ENCODE measurements at places on chromosomes 7 and 10. TPM values are rescaled to one million over a fixed set of nuclear protein-coding genes. Genes with fewer than 3 reads are reported as not detected.

- DNase-seq = no peak
Observed at GRCh38 chr10:34163075-34163905, 651.8 kb downstream of the PARD3 start.

GRCh38 chr7:54541669-54542625 is at the start of gene VSTM2A:
Gene VSTM2A (plus strand): TSS chr7:54542375. CDS start chr7:54542731, 356 bp downstream.
- no peak for DNase-seq

DNA sequence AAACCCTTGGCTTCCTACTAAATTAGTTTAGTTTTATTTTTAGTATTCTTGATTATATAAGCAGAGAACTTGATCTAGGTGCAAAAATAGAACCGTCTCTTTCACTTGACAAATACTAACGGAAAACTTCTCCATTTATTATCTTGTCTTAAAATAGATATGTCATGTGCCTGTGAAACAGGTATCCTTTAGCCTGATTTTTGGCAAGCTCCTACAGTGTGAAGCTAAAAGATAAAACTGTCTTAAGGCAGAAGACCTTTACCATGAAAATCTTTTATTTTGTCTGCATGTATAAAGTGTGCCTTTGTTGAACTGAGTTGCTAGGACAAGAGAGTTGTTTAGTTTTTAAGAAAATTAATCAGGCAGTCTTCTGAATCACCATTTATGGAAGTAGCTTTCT is 90.6 kb downstream of the CYP51A1 start:
- DNase-seq = no peak

DNA sequence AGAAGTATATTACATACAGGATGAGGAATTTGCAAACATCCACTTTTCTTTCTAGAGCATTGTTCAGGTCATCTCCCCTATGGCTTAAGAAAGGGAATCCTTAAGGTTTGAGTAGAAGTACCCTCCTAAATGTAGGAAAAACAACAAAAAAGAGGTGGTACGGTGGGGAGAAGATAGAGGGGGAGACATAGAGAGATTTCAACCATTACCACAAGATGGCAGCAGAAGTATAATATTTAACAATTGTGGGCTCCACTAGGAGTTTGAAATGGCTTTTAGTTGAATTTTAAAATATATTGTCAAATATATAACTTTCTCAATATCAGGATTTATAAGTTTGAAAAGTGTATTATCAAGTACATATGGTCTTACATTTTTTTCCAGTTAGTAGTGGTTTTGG is 72.7 kb upstream of the PRKG1 start:
- DNase-seq = peak; percentile 13

GRCh38 chr10:117663750-117664149 is 121.2 kb downstream of the EMX2 start:
- DNase-seq = peak; percentile 53

- no peak for DNase-seq
Observed at GRCh38 chr10:67788028-67788886, 49.7 kb downstream of the DNAJC12 start.

DNA sequence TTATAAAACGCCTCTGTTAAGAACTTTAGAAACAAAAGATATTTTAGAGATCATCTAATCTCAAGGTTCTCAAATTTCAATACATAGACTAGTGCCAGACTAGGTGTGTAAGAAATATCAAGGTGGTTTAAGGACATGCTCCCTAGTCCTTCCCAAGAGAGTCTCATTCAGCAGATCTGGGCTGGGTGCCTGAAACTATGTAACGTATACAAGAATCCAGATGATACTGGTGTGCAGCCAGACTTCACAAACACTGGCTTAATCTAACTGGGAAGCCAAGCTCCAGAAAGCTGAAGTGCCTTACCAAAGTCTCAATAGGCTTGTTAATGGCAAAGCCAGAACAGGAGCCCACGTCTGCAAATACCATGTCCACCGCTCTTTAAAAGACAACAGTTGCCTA is 105.0 kb upstream of the AMPH start:
- no peak for DNase-seq

DNA sequence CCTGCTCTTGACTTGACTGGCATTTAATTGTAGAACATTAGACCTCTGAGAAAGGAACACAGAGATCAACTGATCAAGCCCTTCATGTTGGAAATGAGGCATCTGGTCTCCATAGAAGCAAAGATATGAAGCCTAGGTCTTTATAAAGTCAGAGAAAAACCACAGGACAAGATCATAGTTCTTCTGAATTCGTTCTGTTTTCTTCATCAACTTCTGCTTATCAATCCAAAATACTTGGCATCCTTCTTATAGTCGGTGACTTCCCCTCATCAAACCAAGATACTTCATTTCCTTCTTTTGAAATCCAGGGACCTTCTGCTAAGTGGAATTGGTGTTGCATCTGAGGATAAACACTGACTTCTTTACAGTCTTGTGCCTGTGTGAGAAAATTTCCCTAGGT is 77.1 kb upstream of the PRKCQ start:
- no peak for DNase-seq

DNA sequence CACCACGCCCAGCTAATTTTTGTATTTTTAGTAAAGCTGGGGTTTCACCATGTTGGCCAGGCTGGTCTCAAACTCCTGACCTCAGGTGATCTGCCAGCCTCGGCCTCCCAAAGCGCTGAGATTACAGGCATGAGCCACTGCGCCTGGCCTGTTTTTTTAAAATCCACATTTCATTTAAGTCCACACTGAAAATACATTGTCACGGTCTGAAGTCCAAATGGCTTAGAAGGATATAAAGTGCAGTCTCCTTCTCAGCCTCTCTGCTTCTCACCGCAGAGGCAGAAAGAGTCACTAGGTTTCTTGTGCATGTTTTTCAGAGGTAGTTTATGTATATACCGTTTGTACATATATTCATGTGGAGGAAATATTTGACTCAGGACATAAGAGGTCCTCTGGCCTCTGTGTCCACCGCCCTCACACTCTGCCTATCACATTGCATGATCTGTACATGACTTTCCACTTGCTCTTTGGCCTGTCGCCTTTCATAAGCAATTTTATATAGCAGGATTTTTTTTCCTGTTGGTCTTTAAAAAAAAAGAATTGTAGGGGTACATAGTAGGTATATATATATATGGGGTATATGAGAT is 42.9 kb downstream of the BLNK start:
- DNase-seq = no peak

DNA sequence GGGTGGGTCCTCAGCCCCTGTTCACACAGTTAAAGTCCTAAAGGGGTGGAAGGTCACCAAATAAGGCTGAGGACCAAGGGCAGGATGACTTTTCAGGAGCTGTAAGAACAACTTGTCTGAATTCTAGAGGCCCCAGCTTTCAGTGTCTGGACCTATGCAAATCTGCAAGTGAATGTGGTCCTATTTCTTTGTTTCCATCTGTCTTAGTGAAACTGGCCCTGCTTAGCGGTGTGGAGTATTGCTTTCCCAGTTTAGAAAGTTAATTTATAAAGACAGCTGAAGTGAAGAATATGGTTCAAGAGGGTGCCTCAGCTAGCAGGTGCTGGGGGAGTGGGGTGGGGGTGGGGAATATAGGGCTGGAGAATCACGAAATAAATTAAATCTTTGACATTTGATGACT is 40.1 kb downstream of the HHEX start:
- no peak for DNase-seq

DNA sequence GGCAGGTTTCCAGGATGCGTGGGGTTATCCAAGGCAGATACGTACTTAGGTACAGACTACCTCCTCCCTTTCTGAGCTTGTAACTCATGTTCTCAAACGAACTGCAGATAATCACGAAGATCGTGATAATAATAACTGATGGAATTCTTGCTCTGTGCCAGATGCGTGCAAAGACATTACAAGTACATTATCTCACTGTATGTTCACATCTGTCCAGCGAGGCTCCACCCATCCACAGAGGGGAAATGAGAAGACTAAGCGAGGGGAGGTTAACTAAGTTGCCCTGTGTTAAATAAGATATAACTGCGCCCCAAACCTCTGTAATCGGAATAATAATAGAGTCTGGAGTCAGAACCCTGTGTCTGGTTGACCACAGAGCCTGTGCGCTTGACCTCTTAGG is 1.9 kb downstream of the GALNT17 start:
- no peak for DNase-seq

GRCh38 chr7:27933671-27934565 is 194.0 kb downstream of the TAX1BP1 start:
- DNase-seq = peak; percentile 83

DNA sequence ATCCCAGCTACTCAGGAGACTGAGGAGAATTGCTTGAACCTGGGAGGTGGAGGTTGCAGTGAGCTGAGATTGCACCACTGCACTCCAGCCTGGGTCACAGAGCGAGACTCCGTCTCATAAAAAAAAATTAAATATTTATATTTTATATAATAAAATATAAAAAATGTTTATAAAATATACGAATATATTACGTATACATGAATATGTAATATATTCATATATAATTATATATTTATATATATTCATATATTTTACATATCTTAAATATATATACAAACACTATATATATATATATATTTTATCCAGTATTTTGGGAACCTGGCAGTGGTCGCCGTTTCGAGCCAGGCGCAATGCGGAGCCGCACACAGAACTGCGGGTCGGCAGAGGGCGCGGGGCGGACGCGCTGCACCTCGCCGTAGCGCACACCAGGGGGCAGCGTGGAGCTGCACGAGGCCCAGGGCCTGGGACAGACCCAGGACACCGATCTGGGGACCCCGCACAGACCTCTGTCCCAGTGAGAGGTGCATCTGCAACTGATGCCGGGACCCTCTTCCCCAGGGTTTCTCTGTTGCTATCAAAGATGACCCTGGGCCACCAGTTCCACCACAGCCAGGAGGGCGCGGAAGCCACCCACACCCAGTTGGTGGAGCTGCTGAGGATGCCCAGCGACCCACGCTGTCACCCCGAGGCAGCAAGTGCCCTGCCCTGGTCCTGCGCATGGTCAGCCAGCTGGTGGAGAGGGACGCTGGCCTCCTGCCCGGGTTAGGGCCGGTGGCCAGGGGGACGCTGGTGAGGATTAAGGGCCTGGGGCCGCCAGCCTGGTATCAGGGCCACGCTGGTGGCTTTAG is 22.7 kb downstream of the AP5Z1 start:
- DNase-seq = no peak

GRCh38 chr10:91758303-91759146 is 39.7 kb upstream of the TNKS2 start:
- peak; percentile 50 for DNase-seq

Gene FXYD4
- total RNA-seq = not detected

Gene GHRHR
- not detected for total RNA-seq

Gene UCMA
- total RNA-seq = not detected

Gene SPDYE5
- total RNA-seq = not detected

Data from A172 (cell line).